ENCODE measurements at places on chromosomes 16 and 17.

DNA sequence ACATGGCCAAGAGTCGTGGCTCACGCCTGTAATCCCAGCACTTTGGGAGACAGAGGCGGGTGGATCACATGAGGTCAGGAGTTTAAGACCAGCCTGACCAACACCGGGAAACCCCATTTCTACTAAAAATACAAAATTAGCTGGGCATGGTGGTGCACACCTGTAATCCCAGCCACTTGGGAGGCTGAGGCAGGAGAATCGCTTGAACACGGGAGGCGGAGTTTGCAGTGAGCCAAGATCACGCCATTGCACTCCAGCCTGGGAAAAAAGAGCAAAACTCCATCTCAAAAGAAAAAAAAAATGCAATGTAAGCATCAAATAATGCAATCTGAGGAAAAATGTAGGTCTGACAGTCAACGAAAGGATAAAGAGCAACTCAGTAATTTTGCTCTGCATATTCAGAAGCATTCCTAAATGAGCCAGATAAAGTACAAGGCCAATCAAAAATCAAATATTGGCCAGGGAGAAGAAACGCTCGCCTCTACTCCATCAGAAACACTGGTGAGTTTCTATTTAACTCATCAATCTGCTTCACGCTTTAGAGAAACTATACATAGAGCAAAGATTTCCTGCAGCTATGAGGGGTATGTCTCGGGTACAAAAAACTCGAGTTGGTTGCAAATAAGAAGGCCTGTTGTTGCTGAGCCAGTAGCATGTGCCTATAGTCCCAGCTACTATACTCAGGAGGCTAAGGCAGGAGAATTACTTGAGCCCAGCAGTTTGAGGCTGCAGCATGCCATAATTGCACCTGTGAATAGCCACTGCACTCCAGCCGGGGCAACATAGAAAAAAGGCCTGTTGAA is 3.7 kb downstream of the TXNDC11 start:
- no peak for DNase-seq

GRCh38 chr17:79420318-79421243 is 190.3 kb downstream of the RBFOX3 start:
- DNase-seq: peak; percentile 1

- no peak for DNase-seq
These were observed 43.7 kb downstream of the WDR45B start for GRCh38 chr17:82604532-82604931.

DNA sequence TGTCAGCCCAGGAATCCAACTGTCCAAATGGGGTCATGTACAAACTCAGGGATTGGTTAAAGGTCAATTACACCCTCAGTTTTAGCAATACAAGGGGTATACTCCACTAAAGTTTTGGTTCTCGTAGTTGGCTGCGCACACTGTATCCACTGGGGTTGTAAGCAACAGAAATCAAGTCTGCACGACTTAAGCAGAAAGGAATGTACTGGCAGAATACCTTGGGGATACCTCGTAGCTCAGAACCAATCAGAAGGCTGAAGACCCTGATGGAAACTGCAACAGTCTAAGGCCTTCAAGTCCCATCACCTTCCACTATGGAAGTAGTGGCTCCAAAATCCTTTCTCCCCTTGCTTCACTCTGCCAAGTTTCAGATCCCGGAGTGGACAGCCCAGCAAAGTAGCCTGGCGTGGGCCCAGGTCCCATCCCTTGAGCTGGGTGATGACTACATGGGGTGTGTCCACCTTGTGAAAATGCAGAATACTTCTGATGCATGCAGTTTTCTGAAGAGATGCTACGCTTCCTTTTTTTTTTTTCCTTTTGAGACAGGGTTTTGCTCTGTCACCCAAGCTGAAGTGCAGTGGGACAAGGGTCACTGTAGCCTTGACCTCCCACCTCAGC is 21.1 kb upstream of the RPH3AL start:
- no peak for DNase-seq

DNA sequence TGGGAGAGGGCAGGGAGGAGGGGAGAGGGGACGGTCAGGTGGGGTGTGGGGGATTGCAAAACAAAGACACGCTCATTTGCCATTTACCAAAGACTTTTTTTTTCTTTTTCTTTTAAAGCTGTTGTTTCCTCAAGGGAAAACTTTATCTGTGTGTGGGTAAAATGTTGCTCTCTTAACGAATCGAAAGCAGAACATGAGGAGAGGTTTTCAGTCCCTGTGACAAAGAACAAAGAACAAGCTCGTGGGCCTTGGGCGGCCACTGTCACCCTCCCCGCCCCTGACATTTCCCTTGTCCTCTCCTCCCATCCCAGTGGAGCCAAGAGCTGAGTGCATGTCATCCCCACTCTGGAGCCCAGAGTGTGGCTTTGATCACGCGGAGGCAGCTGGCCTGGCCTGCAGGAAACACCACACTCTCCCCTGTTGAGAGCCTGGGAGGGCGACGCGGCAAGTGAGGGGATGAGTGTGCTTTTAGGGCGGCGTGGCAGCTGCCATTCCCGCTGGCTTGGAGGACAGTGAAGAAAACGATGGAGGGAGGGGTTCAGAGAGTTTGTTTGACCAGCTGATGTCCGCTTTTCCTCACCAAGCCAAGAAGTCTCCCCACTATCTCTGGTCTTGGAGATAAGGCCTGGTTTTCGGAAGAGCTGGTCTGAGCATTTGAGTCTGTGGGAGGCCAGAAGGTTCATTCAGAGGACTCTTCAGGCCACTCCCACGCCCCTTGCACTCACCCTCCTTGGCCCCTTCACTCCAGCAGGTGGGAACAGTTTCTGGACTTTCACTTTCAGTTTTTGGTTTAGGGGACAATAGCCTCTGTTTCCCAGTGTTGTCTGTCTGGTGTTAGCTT is 11.4 kb downstream of the CCR7 start:
- DNase-seq: peak; percentile 40

GRCh38 chr16:84298376-84298899 is 3.8 kb downstream of the WFDC1 start:
- no peak for DNase-seq

DNA sequence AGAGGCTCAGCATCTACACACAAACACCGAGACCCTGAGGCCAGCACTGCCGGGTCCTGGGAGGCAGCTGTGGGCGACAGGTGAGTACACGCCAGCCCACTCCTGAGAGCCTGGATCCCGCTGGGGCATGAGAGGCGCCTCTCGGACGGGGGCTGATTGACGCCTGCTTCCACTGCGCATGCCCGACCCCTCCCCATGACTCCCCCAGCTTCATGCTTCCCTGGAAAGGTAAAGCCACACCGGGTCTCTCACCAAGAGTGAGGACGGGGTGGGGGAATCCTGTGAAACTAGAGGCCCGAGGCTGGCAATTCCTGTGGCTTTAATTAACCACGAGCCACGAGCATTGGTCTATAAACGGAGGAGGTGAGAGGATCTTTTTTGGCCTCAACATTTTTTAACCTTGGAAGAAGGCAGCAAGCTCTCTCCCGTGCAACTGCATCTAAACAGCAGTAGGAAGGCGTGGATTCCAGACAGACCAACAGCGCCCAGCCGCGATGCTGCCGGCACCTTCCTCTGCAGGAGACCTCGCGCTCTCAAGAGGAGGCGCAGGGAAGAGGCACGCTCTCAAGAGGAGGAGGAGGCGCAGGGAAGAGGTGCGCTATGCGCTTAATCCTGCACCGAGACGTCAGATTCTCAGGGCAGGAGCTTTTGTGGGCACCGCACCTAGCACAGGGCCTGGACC is 71.8 kb upstream of the METRNL start:
- DNase-seq: peak; percentile 30

- DNase-seq: no peak
These were observed 6.4 kb downstream of the KRT38 start for GRCh38 chr17:41434415-41434814.

- DNase-seq: peak; percentile 58
These were observed 175.8 kb upstream of the MAF start for GRCh38 chr16:79776243-79776847.

- peak; percentile 44 for DNase-seq
These were observed 35.0 kb downstream of the DHRS7B start for GRCh38 chr17:21161498-21162393.

DNA sequence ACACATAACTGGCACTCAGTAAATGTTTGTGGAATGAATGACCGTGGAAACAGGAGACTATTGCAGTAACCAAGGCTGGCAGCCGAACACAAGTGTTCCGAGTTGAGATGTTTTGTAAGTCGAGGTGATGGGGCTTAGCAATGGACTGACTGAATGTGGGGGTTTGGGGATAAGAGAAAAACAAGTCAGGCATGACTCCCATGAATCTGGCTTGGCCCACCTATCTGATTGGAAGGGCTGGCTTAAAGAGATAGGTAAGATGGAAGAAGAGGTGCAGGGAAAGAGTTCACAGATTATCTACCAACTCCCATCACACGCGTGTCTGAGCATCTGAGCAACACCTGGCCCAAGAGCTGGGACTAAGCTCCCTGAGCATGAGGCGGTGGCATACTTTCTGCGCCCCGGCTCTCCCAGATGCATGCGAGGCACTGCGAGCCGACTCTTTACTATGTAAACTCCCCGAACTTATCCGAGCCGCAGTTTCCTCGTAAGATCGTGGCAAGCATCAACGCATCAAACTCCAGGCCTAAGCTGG is 539 bp downstream of the IFT20 start:
- no peak for DNase-seq

DNA sequence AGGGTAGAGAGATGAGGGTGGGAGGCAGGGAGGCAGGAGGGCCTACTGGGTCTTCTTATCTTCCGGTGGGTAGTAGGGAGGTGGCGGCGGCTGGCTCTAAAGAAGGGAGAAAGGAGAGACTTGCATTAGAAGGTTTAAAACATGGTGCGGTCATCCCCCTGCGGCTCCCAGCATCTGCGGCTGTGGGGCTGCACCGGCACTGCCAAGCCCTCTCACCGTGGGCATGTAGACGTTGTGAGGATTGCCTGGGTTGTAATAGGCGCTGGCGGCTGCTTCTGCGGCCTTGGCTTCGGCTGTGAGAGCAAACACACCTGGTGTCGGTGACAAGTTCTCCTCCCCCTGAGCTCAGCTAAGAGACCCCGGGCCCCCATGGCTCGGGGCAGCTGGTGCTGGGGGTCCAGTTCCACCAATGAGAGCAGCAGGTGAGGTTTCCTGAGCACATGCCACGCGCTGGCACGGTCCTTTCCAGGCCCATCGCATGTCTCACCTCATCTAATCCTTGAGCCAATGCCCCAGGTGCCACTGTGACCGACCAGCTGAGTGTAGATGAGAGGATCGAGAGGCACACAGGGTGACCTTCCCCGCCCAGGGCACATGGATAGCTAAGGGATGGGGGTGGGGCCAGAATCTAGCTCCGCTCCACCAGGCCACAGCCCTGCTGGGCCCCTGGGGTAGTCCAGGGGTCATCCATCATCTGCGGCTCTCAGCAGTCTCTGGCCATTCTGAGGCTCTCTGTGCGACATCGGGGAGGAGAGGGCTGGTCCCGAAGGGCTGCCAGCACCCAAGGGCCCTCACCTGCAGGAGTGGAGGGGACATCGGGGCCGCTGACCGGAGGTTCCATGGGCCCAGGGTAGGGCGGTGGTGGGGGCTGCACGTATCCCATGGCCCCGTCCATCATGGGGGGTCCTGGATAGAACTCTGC is 2.7 kb upstream of the UNC13D start:
- DNase-seq: no peak

DNA sequence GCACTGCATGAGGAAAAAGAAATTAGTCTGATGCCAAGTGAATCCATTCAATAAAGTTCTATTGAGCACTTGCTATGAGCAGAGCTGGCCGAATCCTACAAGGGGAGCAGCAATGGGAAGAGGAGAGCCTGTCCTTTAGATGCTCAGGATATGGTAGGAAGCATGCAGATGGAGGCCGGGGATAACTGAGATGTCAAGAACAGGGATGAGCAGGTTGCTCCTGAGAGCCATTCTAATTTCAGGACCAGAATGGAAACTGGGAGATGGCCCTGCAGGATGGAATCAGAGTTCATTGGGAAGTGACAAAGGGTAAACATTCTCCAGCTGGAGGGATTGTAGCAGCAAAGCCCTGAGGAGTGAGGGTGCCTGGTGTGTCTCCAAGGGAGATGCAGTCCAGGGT is 88.0 kb downstream of the CBLN1 start:
- no peak for DNase-seq

- DNase-seq: no peak
These were observed 26.1 kb upstream of the CYTH1 start for GRCh38 chr17:78808163-78808562.

- no peak for DNase-seq
These were observed 38.7 kb downstream of the XYLT1 start for GRCh38 chr16:17431968-17432625.

DNA sequence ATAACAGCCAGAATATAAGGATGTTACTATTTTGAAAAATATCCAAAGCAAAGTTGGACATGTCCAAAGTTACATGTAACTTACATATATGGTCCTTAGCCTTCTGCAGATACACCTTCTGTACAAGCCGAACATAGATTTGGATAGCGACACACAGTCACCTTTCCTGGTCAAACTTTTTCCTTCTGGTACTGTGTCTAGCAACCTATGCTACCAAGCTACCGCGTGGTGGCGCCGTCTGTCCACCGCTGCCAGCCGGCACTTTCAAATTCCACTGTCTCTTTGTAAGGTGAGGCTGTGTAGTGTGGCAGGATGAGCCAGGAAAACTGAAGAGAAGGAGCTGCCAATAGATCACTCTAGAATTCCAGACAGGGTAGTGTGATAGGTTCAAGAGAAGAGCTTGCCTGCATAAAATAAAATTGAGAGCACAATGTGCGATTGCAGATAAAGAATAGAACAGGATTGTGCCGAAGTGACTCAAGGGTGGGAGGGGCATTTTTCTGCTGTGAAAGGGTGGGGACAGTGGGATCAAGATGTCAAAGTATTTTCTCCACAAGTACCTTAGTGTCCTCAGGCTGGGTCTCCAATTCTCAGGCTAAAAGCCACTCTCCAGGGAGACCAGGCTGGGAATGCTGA is 366.9 kb downstream of the SLC39A11 start:
- DNase-seq: peak; percentile 55

DNA sequence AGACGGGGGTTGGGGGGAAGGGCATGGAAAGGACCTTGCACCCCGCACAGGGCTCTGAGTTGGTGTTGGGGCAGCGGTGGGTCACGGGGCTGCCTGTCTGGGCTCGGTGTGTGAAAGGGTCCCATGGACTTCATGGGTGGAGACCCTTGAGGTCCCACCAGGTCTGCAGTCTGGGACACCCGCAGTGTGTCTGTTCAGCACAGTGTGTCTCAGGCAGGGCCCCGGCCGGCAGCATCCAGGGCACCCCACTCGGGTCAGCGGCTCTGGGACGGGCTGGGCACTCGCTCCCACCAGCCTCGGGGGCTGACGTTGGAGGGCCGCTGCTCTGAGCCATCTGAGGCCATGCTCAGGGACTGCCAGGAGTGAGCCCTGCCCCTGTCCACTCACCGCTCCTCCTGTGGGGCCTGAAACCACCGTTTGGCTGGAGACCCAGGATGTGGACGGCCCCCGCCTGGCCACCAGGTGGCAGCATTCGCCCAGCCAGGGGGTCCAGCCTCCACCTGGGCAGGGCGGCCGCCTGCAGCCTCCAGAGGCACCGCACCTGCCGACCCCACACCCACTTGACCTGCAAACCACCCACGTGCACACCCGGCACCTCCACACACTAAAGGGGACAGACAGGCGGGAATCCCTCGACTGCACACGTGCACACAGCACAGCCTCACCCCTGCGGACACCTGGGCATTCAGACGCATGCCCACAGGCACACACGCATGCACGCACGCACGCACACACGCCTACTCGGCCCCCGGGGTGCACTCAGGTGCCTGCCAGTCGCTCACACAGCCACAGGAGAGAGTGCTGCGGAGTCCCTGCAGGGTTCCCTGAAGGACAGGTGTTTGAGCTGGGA is 10.1 kb upstream of the ZFPM1 start:
- peak; percentile 55 for DNase-seq

- no peak for DNase-seq
These were observed at the start of gene SULT1A1 for GRCh38 chr16:28609631-28610594. TSS of gene SULT1A1 (minus strand) at chr16:28610044. CDS start at chr16:28608855, 1,189 bp downstream.

All from fibroblast of lung (primary cell).